ENCODE measurements at places on chromosomes 11 and 22.

- no peak for DNase-seq
Measured at GRCh38 chr22:50711446-50712340, 26.3 kb upstream of the ACR start.

GRCh38 chr22:29253561-29254285 lies 14.1 kb downstream of the RHBDD3 start:
- no peak for DNase-seq

DNA sequence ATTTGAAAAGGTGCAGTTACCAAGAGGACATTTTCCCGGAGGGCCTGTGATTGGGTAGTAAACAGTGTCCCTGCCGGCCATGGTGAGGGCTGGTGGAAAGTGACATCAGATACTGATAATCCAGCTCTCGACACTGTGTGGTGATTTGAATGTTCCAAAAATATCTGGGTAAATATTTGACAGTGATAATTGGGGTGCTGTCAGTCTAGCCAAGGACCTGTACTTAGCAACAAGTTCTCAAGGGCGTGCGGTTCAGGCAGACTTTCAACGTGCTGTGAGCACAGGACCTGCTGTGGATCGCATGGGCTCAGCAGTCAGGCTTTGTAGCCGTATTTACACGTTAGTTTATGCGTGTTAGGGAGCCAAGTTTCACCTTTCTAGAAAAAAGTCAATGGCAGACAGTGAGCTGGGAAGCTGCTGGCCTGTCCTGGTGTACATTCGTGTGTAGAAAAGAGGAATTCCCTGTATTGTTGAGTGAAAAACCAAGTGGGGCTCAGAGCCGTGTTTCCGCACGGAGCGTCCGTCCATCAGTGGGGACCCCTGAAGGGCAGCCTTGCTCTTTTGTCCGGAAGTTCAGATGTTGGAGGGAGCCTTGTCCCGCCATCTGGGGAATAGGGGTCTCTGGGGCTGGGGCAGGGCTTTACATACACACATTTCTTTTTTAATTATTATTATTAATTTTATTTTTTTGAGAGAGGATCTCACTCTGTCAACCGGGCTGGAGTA lies 11.3 kb downstream of the TRMU start:
- no peak for DNase-seq

GRCh38 chr11:116379185-116379828 lies 393.5 kb downstream of the BUD13 start:
- peak; percentile 60 for DNase-seq

- DNase-seq: no peak
Measured at GRCh38 chr11:123682696-123683410, 28.4 kb upstream of the SCN3B start.

DNA sequence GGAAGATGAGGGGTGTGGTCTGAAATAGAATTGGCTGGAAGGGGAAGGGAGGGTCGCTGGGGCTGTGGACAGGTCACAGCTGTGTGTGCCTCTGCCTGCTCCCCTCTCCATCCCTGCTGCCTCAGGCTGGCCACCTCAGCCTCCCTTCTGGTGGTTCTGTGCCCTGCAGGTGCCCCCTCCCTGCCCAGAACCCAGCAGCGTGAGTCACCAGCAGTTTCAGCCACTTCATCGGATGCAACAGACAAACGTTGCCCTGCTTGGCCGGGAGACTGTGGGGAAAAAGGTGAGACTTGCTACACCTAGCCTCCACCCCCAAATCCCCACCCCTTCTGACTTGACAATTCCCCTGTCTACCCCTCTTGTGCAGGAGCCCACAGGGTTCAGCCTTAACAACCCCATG lies 21.8 kb upstream of the LRRC10B start:
- no peak for DNase-seq

Measured in ecto neural progenitor cell (in vitro differentiated cells).